ENCODE measurements at places on chromosomes 2 and 18. TPM values are rescaled to one million over a fixed set of nuclear protein-coding genes. Genes with fewer than 3 reads are reported as not detected.

HOXD8 gene
- total RNA-seq: 6.6 TPM

IL1A gene
- total RNA-seq: 0.15 TPM

GLI2 gene
- 18.5 TPM for total RNA-seq

SELENOI gene
- total RNA-seq: 21.7 TPM

SULT1C4 gene
- total RNA-seq: not detected

CPO gene
- total RNA-seq: not detected

RNF25 gene
- total RNA-seq: 43.9 TPM

IDH1 gene
- total RNA-seq: 81.9 TPM

NPPC gene
- 0.22 TPM for total RNA-seq

CIDEA gene
- not detected for total RNA-seq

UGT1A6 gene
- 0.81 TPM for total RNA-seq

PLEK gene
- not detected for total RNA-seq

KATNAL2 gene
- total RNA-seq: 1.9 TPM

TEX261 gene
- total RNA-seq: 86.9 TPM

NT5DC4 gene
- not detected for total RNA-seq

KCNJ3 gene
- not detected for total RNA-seq

TMEM247 gene
- total RNA-seq: not detected

RIOK3 gene
- total RNA-seq: 47.7 TPM

CDK15 gene
- total RNA-seq: not detected

C2orf80 gene
- not detected for total RNA-seq

PGAP1 gene
- 2.3 TPM for total RNA-seq

TMEM17 gene
- total RNA-seq: 5.1 TPM

MSTN gene
- total RNA-seq: not detected

CNTNAP5 gene
- not detected for total RNA-seq

AOX1 gene
- total RNA-seq: 2.9 TPM

KYNU gene
- 380 TPM for total RNA-seq

ATG4B gene
- 52.3 TPM for total RNA-seq
